Stimulated activated CD4-positive, alpha-beta T cell treated with anti-CD3 and anti-CD28 coated beads, Interleukin-2, amount 100 ng/mL, for 48 hours (primary cell): ENCODE measurements at places on chromosomes 13 and 19.

DNA sequence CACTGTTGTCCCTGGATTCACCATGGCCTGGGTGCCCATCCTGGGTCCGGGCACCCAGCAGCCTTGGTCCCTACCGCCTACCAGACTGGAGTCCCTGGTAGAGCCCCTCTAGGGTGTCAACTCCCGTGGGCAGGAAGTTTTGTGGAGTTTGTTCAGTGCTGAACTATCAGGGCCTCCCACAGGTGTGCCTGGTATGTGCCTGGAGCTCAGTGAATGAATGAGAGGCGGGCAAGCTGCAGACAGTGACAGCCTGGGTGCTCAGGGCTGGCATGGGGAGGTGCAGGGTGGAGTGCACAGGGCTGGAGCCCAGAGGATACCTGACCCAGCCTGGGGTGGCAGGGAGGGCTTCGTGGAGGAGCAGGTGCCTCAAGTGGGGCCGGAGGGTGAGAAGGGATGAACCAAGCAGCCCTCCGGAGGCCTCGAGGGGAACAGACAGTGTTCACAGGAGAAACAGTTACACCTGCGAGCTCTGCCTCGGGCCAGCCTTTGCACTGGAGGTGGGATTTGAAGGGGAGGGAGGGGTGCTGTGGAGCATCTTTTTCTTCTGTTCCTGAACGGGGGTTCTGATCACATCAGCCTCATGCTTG, 29.6 kb downstream of the PAK4 start:
- DNase-seq = no peak

- DNase-seq = no peak
Observed at GRCh38 chr19:32380269-32380668, 25.3 kb upstream of the DPY19L3 start.

- no peak for DNase-seq
Observed at GRCh38 chr13:24683351-24683750, 3.1 kb downstream of the ATP12A start.

- no peak for DNase-seq
Observed at GRCh38 chr13:112821340-112822055, 131.7 kb downstream of the ATP11A start.

DNA sequence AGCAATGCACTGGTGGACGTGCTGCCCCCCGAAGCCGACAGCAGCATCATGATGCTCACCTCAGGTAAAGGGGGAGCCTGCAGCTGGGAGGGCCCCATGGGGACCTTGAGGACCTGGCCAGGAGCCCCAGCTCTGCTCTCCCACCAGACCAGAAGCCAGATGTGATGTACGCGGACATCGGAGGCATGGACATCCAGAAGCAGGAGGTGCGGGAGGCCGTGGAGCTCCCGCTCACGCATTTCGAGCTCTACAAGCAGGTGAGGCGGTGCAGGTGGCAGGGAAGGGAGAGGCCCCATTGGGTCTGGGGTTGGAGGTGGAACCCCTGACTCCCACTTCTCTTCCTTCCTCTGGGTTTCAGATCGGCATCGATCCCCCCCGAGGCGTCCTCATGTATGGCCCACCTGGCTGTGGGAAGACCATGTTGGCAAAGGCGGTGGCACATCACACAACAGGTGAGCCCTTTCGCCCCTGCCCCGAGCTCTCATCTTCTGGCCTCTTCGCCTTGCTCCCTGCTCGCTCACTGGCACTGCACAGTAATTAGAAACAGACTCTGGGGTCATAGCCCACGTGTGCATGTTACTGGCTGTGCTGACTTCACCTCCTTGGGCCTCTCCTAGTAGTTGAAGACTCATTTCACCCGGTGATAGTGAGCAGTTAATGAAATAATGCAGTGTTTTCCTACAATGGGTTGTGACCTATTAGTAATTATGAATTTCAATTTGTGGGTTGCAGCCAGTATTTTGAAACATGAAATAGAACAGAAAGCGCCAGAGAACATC, 3.6 kb downstream of the PSMC4 start:
- DNase-seq = no peak

DNA sequence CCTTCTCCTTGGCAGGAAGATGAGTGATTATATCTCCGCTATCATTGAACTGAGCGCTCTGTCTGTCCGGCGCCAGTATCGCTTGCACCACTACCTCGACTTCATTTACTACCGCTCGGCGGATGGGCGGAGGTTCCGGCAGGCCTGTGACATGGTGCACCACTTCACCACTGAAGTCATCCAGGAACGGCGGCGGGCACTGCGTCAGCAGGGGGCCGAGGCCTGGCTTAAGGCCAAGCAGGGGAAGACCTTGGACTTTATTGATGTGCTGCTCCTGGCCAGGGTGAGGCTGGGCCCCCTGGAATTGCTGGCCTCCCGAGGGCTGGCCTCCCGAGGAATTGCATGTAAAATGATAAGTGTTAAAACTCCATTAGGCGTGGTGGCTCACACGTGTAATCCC, 32.1 kb downstream of the CYP4F22 start:
- DNase-seq = no peak

- DNase-seq = no peak
Observed at GRCh38 chr13:33728271-33729037, 89.5 kb upstream of the RFC3 start.

GRCh38 chr19:7168941-7169340, 99.4 kb downstream of the ZNF557 start:
- DNase-seq = no peak

- no peak for DNase-seq
Observed at GRCh38 chr19:56727677-56728076, 56.1 kb upstream of the ZNF835 start.

- DNase-seq = peak; percentile 80
Observed at GRCh38 chr19:14366529-14366928, 14.7 kb upstream of the ADGRE5 start.

GRCh38 chr19:14916848-14917247, 24.4 kb upstream of the OR7C2 start:
- DNase-seq = no peak

DNA sequence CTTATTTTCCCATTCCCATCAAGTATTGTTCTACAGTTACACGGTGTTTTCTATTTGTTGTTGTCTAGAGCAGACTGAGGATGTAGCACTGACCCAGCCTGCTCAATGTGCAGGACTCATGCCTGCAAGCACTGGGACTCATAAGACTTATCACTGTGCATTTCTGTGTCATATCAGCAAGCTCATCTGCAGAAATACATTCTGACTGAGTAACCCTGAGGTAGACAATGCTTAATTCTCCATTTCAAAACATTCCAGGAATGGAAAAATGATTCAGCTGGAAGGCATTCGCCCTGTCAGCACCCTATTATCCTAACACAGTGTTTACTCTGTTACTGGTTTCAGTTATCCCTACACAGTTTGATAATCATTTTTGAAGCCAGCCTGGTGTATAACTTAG, 2506.4 kb downstream of the PCDH9 start:
- DNase-seq = no peak

DNA sequence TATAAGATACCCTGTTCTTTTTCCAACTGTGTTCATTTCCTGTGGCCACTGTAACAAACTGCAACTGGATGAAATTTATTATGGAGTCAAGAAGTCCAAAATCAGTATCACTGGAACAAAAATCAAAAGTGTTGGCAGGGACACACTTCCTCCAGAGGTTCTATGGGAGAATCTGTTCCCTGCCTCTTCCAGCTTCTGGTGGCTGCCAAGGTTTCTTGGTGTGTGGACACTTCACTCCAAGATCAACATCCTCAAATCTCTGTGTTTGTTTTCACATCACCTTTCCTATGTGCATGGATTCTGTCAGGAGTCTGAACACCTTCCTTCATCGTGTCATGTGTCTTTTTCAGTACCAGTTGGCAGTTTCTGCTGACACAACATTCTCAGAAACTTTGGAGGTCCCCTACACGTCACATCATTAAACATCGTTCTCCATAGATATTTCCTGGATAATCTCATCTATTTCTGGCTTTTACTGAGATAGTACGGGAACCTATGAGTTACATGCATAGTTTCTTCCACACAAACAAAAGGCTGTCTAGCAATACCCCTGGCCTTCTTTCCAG, 15.2 kb upstream of the EFNB2 start:
- no peak for DNase-seq

DNA sequence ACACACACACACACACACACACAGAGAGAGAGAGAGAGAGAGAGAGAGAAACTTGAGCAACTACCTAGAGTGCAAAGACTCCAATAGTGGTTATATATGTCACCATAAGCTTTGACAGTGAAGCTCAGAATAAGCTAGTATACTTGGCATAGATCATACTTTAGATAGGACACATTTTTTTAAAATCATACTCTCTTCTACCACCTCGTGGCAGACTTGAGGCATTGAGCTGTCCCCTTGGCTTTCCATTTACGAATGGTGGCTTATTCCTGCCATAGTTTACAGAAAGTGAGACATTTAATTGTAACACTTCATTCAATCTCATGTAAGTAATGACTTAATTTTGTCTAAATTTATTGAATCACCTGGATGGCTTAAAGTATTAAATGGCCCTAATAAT, 108.2 kb downstream of the EDNRB start:
- no peak for DNase-seq

DNA sequence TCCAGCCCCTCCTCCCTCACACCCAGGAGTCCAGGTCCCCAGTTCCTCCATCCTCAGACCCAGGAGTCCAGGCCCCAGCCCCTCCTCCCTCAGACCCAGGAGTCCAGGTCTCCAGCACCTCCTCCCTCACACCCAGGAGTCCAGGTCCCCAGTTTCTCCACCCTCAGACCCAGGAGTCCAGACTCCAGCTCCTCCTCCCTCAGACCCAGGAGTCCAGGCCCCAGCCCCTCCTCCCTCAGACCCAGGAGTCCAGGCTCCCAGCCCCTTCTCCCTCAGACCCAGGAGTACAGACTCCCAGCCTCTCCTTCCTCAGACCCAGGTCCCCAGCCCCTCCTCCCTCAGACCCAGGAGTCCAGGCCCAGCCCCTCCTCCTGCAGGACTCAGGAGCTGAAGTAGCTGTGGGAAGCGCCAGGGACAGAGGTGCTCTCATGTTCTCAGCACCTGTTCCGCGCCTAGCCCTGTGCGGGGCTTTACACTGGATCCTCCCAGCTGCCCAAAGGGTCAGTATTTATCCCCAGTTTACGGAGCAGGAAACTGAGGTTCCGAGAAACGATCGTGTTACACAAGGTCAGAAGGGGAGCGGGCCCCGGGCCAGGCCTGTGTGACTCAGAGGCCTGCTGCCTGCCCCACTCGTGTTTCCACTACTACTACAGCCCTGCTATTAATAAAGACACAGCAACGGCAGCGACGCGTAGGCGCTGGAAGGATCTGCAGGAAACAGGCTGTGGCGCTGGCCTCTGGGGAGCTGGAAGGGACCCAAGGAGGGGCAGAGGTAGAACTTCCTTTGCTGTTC, 1.7 kb upstream of the SBK3 start:
- no peak for DNase-seq

- no peak for DNase-seq
Observed at GRCh38 chr19:13579388-13580060, 73.2 kb upstream of the CACNA1A start.

DNA sequence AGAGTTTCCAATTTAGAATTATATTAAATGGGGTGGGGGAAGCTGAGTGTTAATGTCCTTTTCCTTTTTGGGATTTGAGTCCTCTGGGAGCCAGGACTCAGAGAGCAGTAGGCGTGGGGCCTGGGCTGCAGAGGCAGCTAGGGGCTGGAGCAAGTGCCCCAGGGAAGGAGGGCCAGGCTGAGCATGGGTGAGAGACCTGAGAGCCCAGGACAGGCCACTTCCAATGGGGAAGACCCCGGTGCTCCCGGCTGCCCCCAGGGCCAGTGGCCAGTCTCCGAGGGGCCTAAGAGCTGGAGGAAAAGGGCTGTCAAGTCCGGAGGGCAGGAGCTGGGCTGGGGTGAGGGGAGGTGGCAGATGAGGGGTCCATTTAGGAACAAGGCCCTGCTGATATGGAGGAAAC, 371.5 kb downstream of the ZNF536 start:
- no peak for DNase-seq

DNA sequence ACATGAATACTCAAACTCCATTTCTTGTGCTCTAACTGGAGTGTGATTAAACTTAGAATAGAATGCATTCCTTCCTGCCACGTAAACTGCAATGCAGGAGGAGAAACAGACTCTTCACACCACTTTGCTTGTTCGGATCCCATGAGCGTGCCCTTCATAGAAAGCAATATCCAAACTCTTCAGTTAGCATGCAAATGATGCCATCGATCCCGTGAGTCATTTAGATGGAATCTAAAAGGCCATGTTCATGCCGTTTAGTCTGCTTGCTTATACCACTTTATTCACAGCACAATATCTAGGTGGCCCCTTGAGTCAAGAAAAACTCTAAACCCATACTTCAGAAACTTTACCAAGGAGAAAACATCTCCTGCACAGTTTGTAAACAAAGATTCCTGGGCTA, 225.8 kb downstream of the OXGR1 start:
- no peak for DNase-seq

- no peak for DNase-seq
Observed at GRCh38 chr13:51865838-51866237, 4.1 kb downstream of the CCDC70 start.

DNA sequence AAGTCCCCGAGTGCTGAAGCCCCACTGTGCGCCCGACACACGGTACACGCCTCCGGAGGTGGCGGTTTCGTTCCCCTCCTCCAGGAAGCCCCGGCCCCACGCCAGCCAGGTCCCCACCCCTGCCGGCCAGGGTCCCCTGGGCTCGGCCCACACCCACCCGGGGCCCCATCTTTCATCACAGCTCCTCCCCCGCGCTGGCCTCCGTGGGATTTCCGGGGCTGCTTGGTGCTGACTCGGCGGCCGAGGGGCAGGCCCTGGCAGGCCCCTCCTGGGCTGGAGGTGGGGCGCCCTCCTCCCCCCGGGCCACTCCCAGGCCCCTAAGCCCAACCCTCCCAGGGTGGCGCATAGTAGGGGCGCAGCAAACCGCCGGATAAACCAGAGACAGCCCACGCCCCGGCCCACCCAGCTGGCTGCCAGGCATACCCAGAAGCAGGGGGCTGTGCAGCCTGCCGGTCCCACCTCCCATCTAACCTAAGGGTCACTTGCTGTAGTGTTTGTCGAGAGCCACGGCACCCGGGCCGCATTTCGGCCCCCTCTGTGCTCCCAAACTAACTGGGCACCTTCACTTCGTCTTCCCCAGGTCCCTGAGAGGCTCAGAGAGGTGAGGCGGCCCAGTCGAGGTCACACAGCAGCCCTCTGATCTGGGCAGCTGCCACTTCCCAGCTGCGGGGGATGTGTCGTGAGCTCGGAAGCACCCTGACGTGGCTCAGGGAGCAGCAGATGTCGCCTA, 6.6 kb downstream of the ZBTB7A start:
- no peak for DNase-seq
